Activated CD4-positive, alpha-beta T cell treated with anti-CD3 and anti-CD28 coated beads, Interleukin-2, amount 50 U/mL, for 4 hours (primary cell): ENCODE measurements at places on chromosomes 4 and X.

GRCh38 chr4:176563591-176563990, 229.1 kb downstream of the VEGFC start:
- DNase-seq, result no peak

GRCh38 chrX:41616255-41616654, 72.5 kb upstream of the GPR34 start:
- no peak for DNase-seq

- DNase-seq, result no peak
Observed at GRCh38 chr4:153541456-153542096, 75.4 kb downstream of the TMEM131L start.

- DNase-seq, result no peak
Observed at GRCh38 chr4:20354120-20354519, 102.4 kb downstream of the SLIT2 start.

DNA sequence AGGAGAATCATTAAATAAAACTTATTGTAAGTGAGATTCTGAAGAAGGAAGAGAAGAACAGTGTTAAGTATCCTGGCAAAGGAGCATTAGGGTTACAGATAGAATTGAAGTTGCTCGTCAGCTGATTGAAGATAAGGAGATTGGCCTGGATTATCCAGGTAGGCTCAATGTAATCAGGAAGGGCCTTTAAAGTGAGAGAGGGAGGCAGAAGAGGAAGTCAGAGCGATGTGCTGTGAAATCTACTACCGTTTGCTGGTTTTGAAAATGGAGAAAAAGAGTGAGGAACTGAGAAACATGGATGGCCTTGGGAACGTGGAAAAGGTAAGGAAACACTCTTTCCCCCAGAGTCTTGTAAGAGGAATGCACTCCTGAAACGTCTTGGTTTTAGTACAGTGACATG, 245.7 kb downstream of the ANTXR2 start:
- DNase-seq, result no peak

GRCh38 chr4:66613591-66613990, 931.7 kb downstream of the CENPC start:
- no peak for DNase-seq

DNA sequence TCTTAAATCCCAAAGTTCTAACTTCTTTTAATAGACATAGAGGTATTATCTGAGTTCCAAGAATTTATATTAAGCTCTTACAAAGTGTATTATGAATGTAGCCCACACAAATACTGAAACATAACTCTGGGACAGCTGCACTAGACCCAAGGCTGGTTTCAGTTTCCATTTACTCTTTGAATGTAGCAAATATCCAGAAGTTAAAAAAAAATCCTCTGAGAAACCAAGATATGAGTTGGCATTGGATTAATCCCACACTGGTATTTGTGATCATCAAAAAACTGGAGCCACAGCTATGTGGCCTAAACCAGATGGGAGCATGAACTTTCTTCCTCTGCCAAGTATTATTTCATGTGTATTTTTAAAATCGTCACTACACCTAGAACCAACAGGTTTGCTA, 23.6 kb upstream of the SMPX start:
- no peak for DNase-seq

DNA sequence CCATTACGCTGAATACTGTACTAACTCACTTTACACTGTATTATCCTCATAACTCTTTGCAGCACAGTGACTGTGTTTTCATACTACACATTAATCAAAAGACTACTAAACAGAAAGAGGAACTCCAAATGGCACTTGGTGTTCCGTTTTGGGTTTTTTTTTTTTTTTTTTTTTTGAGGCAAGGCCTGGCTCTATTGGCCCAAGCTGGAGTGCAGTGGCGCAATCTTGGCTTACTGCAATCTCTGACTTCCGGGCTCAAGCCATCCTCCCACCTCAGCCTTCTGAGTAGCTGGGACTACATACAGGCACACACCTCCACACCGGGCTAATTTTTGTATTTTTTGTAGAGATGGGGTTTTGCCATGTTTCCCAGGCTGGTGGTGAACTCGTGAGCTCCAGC, 10.7 kb downstream of the KLHL8 start:
- no peak for DNase-seq
